Midbrain (tissue), 1 donor: ENCODE measurements at places on chromosomes 1 and 21.

DNA sequence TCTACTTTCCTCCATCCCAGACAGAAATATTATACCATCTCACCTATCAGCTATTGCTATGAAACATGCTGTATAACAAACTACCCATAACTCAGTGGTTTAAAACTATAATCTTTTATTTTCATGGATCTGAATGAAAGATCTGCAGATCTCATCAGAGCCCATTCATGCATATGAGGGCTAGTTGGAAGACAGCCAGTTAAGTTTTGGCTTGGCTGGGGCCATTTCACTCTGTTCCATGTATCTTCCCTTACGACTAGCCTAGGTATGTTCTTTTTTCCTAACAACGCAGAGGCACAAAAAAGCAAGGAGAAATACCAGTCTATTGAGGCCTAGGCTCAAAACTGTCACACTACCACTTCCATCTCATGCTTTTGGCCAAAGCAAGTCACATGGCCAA lies 28.1 kb upstream of the RGS1 start:
- no peak for DNase-seq

DNA sequence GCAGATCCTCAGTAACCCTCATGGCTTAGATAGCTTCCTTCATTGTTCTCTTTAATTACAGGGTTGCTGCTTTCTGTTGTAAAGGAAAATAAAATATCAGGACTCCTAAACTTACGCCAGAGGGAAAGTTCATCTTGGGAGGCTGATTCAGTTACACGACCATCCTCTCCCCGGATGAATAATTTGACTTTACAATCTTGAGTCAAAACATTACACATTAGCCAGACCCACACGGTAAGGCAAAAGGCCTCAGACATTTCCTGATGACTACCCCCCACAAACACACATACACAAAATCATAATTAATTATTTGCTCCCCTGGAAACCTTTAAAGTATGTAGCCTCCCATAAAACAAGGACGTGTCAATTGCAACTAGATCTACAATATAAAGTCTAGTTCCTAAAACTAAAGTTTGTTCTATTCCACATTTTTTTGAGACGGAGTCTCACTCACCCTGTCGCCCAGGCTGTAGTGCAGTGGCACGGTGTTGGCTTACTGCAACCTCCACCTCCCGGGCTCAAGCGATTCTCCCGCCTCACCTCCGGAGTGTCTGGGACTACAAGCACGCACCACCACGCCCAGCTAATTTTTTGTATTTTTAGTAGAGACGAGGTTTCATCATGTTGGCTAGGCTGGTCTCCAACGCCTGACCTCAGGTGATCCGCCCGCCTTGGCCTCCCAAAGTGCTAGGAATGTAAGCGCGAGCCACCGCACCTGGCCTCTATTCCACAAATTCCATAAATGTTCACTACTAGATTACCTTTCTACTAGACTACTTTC lies 830 bp upstream of the PRDX1 start:
- peak; percentile 57 for DNase-seq

GRCh38 chr1:36384542-36385409 lies 948 bp downstream of the STK40 start:
- DNase-seq = peak; percentile 35

- DNase-seq = peak; percentile 46
Measured at GRCh38 chr1:40592107-40592803, 60.8 kb downstream of the ZNF684 start.

GRCh38 chr1:223784541-223784940 lies 61.2 kb downstream of the TP53BP2 start:
- DNase-seq = no peak
